Ovary (tissue), 10 donors: ENCODE measurements at places on chromosomes 5 and 9. TPM values are rescaled to one million over a fixed set of nuclear protein-coding genes. Genes with fewer than 3 reads are reported as not detected.

DNA sequence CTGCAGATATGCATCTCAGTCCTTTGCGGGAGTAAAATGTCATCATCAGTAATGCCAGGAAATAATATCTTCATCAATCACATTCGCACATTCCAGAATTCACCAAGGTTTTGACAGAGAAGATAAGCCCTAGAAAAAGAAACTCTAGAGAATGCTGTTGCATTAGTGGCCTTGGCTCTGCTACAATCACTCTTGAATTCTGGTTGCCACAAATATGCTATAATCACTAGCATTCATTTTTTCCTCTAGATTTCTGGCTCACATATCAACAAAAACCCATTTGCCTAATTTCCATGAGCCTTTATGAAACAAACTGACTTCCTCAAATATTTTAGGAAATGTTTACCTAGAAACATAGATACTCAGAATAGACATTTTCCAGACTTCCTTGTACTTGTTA, 653.4 kb downstream of the ANXA1 start:
- no peaks in the 10 kb centered on the region for H3K36me3 ChIP-seq
- H3K27me3 ChIP-seq, result no peaks in the 10 kb centered on the region
- H3K4me1 ChIP-seq, result no peaks in the 10 kb centered on the region

DNA sequence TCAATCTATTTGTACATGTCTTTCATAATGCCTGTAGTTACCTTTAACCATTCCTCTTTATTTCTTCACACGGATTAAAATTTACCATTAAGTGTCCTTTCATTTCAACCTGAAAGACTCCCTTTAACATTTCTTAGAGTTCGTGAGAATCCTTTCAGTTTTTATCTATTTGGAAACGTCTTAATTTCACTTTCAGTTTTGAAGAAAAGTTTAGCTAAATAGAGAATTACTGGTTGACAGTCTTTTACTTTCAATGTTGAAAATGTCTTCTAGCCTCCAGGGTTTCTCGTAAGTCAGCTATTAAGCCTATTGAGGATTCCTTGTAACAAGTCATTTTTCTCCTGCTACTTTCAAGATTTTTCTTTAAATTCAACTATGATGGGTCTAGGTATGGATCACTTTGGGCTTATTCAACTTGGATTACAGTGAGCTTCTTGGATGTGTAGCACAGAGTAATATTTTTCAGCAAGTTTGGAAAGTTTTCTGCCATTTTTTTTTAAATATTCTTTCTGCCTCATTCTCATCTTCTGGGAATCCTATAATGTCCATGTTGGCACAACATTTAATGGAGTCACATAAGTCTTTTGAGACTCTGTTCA, 48.5 kb downstream of the RFX3 start:
- no peak for DNase-seq
- H3K36me3 ChIP-seq, result no peaks in the 10 kb centered on the region
- H3K27ac ChIP-seq, result no peak overlapping the region

- no peak overlapping the region for H3K27ac ChIP-seq
- H3K4me1 ChIP-seq, result no peaks in the 10 kb centered on the region
- no peaks in the 10 kb centered on the region for H3K36me3 ChIP-seq
- no peak for DNase-seq
These were observed 409.5 kb downstream of the PDE4D start for GRCh38 chr5:59483971-59484472.

DNA sequence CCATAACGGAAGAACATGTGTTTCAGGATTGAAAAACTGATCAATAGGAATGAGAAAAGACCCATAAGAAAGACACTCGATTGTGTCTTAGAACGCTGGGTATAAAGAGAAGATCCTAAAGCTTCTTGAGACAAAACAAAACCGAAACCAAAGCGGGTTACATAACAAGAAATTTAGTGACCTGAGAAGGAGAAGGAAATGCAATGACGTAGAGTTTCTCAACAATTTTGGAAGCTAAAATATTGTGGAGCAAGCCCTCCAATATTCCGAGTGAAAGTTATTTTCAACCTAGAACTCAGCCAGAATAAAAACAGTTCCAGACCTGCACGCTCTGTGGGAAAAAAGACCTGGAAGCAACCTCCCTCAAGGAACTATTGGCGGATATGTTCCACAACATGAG, 81.9 kb upstream of the FREM1 start:
- H3K27ac ChIP-seq, result no peak overlapping the region
- peaks cover 4% of the 10 kb centered on the region for H3K4me1 ChIP-seq
- no peak overlapping the region for H3K4me3 ChIP-seq
- H3K27me3 ChIP-seq, result no peaks in the 10 kb centered on the region

- DNase-seq, result no peak
- H3K4me1 ChIP-seq, result peaks cover 3% of the 10 kb centered on the region
- no peak overlapping the region for H3K27ac ChIP-seq
- H3K27me3 ChIP-seq, result no peaks in the 10 kb centered on the region
- H3K4me3 ChIP-seq, result no peak overlapping the region
- H3K36me3 ChIP-seq, result no peaks in the 10 kb centered on the region
These were observed 5.2 kb upstream of the FCN2 start for GRCh38 chr9:134875371-134875770.

- no peak overlapping the region for H3K4me3 ChIP-seq
- no peaks in the 10 kb centered on the region for H3K27me3 ChIP-seq
- no peaks in the 10 kb centered on the region for H3K36me3 ChIP-seq
- H3K4me1 ChIP-seq, result no peaks in the 10 kb centered on the region
- H3K27ac ChIP-seq, result no peak overlapping the region
- no peak for DNase-seq
These were observed 82.8 kb downstream of the DAP start for GRCh38 chr5:10678244-10678643.

- no peaks in the 10 kb centered on the region for H3K27me3 ChIP-seq
- H3K36me3 ChIP-seq, result no peaks in the 10 kb centered on the region
- DNase-seq, result no peak
- H3K4me3 ChIP-seq, result no peak overlapping the region
- peaks cover 10% of the 10 kb centered on the region for H3K4me1 ChIP-seq
- H3K27ac ChIP-seq, result no peak overlapping the region
These were observed 28.1 kb downstream of the PIK3R1 start for GRCh38 chr5:68243681-68244080.

GRCh38 chr9:96073531-96074480, 198.3 kb downstream of the ERCC6L2 start:
- H3K36me3 ChIP-seq, result no peaks in the 10 kb centered on the region
- no peak overlapping the region for H3K4me3 ChIP-seq
- no peak overlapping the region for H3K27ac ChIP-seq
- H3K4me1 ChIP-seq, result peaks cover 7% of the 10 kb centered on the region

DNA sequence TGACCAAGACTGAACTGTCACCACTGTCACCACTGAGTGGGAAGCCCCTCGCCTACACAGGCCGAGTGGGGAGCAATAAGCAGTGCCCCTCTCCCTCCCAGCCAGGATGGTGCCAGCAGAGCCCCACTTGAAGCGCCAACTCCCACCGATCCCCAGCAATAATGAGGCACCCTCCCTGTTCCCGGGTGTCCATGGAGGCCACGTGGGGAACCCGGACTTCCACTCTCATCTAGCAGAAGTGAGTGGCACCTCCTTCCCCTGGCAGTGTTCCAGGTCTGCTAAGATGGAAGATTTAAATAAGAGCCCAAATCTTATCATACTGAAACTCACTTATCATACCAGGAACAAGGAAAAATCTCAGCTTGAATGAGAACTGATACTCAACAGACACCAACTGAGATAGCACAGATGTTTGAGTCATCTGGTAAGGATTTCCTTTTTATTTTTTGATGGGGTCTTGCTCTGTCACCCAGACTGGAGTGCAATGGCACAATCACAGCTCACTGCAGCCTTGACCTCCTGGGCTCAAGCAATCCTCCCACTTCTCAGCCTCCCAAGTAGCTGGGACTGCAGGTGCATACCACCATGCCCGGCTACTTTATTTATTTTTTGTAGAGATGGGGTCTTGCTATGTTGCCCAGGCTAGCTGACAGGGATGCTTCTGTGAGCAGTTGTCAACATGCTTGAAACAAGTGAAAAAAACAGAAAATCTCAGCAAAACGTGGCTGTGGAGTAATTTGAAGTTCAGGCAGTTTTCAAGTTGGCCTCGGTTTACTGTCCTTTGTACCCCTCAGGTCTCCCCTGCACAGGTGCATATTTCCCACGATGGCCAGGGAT, 29.6 kb upstream of the ASS1 start:
- no peak overlapping the region for H3K4me3 ChIP-seq
- H3K36me3 ChIP-seq, result no peaks in the 10 kb centered on the region
- no peaks in the 10 kb centered on the region for H3K27me3 ChIP-seq
- no peak for DNase-seq
- no peak overlapping the region for H3K27ac ChIP-seq

- H3K27ac ChIP-seq, result no peak overlapping the region
- no peaks in the 10 kb centered on the region for H3K4me1 ChIP-seq
- no peaks in the 10 kb centered on the region for H3K36me3 ChIP-seq
- no peak overlapping the region for H3K4me3 ChIP-seq
These were observed 172.3 kb upstream of the PPP1R26 start for GRCh38 chr9:135307300-135307699.

GRCh38 chr5:1744393-1745122, 55.1 kb downstream of the MRPL36 start:
- no peak overlapping the region for H3K4me3 ChIP-seq
- H3K4me1 ChIP-seq, result no peaks in the 10 kb centered on the region
- H3K27ac ChIP-seq, result no peak overlapping the region
- no peak for DNase-seq
- H3K27me3 ChIP-seq, result no peaks in the 10 kb centered on the region

Gene GABRA6
- not detected for total RNA-seq

Gene IER5L
- 26.6 TPM for total RNA-seq

Gene CCL28
- 1.6 TPM for total RNA-seq
